ENCODE measurements at places on chromosomes 16 and 17.

- no peak for DNase-seq
Observed at GRCh38 chr16:58152246-58152868, 23.2 kb upstream of the CFAP20 start.

- DNase-seq, result no peak
Observed at GRCh38 chr17:40936437-40936971, 942 bp downstream of the KRT23 start.

DNA sequence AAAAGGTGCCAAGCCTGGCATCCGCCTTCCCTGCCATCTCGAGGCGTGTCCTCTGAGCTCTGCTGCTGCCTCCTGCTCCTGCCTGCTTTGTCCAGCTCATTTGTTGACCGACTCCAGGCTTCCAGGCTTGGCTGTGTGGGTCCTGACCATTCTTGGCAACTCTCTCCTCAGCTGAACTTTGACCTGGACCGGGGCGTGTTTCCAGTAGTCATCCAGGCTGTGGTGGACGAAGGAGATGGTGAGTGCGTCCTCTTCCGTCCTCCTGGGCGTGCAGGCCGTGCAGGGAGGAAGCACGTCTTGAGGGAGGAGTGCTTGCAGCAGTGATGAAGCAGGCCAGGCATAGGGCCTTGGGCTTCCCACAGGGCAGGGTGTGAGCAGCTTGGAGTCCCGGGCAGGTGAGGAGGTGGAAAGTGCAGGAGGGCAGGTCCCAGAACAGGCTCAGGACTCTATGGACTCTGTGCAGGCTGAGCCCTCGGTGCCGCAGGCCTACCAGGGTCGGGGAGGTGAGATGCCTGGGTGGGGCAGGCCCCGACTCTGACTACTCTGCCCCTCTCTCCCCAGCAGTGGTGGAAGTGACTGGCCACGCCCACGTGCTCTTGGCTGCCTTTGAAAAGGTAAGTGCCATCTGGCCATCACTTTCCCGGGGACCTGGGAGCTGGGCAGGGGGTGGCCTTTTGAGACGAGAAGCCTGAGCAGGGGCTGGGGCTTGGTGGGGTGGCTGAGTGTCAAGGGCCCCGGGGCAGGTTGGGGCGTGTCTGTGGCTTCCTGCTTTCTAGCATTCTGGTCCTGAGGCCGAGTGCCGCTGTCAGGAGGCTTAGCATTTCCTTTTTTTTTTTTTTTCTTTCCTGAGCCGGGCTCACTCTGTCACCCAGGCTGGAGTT is 28.6 kb upstream of the NUDT16L1 start:
- peak; percentile 27 for DNase-seq

- DNase-seq, result no peak
Observed at GRCh38 chr16:74896389-74897370, 88.2 kb downstream of the WDR59 start.

- DNase-seq, result no peak
Observed at GRCh38 chr16:57687363-57687929, 7.2 kb upstream of the DRC7 start.

DNA sequence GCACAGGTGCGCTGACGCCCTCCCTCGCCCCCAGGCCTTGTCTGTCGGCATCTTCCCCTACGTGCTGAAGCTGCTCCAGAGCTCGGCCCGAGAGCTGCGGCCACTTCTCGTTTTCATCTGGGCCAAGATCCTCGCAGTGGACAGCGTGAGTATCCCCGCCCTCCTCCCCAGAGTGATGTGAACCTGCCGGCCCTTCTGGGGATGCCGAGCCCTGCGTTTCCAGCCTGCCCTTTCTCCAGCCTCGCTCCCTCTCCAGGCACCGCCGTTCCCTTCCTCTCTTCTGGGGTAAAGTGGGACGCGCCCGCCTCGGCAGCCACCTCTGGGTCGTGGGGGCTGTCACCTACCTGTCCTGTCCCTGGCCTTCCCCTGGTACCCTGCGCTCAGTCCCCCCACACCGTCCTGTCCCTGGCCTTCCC is 133.9 kb upstream of the CHMP6 start:
- DNase-seq, result no peak

DNA sequence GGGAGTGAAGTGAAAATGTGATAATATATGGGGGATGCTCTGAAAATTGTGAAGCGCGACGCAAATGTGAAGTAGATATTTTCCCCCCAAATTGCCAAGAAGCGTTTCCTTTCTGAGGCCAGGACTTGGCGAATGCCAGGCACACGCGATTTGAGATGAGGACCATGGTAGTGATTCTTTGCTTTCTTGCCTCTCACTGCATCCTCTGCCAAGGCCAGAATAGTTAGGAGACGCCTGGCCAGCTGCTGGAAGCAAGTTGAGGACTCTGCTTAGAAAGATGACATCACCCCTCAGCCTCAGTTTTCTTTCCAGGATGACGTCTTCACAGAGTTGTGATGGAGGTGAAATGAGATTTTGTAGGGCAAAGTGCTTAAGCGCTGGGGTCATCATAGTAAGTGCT is 25.9 kb downstream of the PIPOX start:
- DNase-seq, result no peak

- DNase-seq, result no peak
Observed at GRCh38 chr17:31458829-31459228, 67.4 kb downstream of the RAB11FIP4 start.

GRCh38 chr16:82671741-82672140 is 45.0 kb downstream of the CDH13 start:
- no peak for DNase-seq

- DNase-seq, result peak; percentile 61
Observed at GRCh38 chr16:67184995-67185650, 1.4 kb upstream of the MATCAP1 start.

DNA sequence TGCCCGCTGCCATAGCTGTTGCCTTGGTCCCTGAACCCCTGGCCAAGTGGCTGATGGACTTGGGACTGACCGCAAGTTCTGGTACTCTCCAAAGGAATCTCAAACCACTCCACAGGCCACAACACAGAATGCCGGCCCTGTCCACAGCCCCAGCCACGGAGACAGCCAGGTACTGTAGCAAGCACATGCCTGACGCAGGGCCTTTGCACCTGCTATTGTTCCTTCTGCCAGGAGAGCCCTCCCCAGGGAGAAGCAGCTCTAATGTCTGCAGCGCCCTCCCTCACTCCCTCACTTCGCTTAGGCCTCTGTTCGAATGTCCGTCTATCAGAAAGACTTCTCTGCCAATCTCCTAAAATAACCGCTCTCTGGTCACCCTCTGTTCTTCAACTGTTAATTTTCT is 15.4 kb downstream of the RTN4RL1 start:
- DNase-seq, result no peak

GRCh38 chr17:44863061-44863918 is 15.6 kb downstream of the HIGD1B start:
- DNase-seq, result no peak

- DNase-seq, result no peak
Observed at GRCh38 chr16:55478827-55479429, at the start of gene MMP2. TSS of gene MMP2 (plus strand) at chr16:55479198. CDS start at chr16:55479480, 282 bp downstream.

- no peak for DNase-seq
Observed at GRCh38 chr17:1621273-1621954, 7.2 kb downstream of the SLC43A2 start.

DNA sequence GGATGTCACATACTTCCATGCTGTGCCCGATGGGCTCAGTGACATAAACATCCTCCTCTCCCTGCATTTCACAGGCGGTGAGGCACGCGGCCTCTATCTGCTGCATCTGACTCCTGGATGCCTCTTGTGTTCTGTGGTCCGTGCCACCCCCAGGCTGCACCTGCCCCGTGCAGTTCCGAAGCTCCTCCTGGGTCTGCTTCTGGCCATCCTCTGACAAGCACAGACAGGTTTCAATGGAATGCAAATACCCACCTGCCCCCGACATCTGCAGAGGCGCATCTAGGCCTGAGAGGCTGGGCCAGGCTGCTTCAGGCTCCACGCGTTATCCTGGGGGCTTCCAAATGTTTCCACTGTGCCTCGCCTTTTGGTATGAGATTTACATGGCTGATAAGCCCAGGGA is 46.3 kb upstream of the DNAH17 start:
- DNase-seq, result no peak

DNA sequence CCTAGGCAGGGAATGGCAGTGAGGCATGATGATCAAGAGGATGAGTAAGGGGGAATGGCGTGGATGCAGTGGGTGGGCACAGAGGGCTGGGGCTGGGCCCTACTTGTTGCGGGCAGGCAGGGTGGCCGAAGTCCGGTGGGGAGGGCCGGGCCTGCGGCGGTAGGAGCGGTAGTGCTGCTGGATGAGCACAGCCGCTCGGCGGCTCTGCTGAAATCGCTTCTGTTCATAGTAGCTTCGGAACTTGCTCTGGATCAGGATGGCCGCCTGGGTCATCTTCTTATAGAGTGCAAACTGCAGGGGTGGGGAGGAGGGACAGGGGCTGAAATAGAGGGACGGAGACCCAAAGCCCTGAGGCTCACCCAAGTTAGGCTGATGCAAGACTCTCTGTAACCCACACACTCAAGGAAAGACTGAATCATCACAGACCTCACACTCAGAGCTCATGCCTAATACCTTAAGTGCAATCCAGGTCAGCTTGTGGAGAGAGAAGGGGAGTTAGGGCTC is 1.5 kb upstream of the SPAG7 start:
- no peak for DNase-seq

DNA sequence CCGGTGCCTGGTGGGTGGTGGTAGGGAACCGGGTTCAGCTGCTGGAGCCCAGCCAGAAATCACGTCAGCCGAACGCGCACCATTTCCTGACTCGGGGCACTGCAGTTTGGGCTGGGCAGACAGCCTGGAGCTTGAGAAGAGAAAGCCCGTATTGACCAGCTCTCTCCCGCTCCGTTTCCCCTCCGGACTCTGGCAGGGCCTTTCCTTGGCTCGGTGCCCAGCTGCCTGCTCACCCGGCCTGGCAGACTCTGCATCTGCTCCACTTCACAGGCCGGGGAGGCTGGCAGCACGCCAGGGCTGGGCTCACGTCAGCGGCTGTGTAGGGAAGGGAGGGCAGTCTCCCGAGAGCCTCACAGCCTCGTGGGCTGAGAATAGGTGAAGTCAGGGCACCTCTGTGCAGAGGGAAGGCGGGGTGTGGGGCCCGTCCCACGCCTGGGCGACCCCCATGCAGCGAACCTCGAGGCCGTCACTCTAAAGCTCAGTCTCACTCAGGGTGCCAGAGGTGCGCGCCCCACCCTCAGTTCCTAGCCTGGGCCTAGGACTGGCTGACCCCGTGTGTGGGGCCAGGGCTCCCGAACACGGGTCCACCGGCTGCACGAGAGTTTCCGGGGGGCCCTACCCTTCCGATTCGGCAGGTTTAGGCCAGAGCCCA is 59.1 kb downstream of the OR1D5 start:
- peak; percentile 21 for DNase-seq

GRCh38 chr16:31064882-31065461 is 9.1 kb downstream of the ZNF668 start:
- DNase-seq, result no peak

DNA sequence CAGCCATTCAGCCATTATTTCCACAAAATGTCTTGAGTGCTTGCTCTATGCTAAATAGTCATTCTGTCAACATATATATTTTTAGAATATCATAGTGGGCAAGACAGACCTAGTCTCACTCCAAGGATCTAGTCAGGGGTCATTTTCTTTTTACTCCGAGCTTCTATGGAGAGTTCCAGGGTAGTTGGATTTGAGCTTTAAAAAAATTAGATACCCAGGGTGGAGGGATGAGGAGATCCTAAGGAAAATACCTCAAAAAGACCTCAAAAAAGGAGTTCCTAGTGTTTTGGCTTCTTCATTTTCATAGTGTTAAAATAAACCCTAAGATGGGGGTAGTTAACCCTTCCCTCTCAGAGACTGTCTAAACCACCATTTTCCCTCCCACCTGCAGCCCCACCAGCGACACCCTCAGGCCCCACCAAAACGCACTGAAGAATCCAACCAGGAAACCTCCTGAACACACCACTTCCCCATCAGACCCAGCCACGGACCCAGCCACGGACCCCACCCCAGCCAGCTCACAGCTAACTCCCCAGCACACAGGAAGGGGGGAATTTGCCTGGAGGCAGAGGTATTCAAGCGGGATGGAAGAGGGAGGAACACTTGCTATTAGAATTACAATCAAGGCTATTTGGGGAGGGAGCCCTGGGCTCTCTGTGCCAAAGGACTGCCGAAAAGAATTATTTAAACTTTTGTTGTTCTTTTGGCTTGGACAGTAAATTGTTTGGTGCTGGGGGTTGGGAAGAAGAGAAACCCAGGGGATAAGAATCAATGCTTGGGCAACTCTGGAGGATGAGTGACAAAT is 2.2 kb downstream of the ETV4 start:
- DNase-seq, result no peak

Data from effector memory CD4-positive, alpha-beta T cell (primary cell).